CD4-positive, alpha-beta T cell treated with Interleukin-17A for 1 hour (primary cell): ENCODE measurements at places on chromosomes 11 and 22.

- no peak for DNase-seq
Observed at GRCh38 chr11:132784441-132784840, 747.9 kb downstream of the OPCML start.

DNA sequence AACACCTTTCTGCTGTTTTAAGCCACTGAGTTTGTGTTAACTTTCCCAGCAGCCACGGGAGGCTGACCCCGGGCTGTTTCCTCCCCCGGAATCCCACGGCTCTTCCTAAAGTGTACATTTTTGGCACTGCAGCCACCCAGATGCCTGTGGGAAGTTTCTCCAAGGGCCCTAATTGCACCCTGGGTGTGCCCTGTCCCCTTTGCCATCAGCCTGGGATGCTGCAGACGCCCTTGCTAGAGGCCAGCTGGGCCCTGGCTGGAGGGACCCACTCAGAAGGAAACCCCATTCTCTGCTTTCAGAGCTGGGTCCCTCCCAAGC, 883.3 kb downstream of the BRD1 start:
- no peak for DNase-seq

GRCh38 chr11:101617735-101618332, 34.0 kb upstream of the TRPC6 start:
- DNase-seq, result no peak

DNA sequence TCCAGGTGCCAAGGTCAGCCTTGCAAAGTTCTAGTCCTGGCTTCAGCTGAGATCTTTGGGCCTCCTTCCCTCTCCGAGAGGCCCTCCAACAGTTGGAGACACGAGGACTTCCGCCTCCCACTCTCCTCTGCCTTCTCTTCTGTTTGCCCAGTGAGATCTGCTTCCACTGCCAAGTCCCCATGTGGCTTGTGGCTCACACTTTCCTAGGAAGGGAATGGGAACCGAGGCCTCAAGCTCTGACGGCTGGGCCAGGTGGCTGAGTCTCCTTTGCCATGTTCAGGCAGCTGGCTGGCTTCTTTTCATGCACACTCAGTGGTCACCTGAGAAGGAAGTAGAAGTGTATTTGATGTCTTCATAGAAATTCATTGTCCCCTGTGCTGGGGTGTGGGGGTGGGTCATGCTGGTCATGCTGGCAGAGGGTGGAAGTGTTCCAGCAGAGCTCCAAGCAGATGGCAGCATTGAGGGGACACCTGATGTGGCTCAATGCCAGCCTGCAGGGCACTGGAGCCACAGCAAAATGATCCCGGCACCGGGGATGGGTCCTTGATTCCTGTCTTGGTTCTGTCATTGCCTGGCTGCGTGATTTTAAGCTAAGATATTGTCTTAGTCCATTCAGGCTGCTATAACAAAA, 130.4 kb downstream of the ADAMTS15 start:
- DNase-seq, result no peak

DNA sequence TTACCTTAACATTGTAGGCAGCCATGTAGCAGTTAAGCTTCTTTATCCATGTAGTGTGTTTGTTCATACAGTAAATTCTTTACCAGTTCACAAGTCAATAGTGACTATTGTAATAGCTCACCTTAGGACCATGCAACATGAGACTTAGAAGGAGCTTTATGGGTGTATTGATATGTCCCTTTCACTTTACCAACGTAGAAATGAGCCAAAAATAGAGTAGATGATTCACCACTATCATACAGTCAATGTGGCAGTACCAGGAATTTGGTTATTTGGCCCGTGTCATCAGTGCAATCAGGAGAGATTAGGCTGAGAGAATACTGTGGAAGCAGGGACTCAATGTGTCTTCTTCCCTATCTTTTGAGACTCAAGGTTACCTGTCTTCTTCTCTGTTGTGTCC, 4.7 kb downstream of the ZDHHC13 start:
- no peak for DNase-seq

- DNase-seq, result no peak
Observed at GRCh38 chr11:72630104-72630852, 43.9 kb downstream of the PDE2A start.

DNA sequence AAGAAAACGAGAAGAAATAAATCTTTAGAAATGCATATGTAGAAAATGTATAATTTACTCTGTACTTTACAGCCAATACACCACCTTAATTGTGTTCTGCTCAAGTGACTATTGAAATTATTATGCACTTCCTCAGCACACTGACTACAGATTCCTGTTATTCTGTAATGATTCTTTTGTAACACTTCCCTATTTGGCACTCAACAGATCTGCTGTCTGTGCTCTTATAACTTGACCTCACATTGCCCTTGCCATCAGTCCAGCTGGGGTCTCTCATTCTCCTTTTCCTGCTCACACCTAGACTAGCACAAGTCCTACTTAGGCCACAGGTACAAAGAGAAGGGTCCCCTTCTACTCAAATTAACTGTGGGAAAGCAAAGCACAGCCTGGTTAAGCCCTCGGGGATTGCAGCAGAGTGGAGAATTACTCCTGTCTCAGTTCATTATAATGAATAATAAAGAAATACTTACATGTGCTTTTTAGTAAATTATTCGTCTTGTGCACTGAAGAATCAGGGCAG, 860.4 kb downstream of the OPCML start:
- DNase-seq, result no peak

GRCh38 chr22:21823740-21824444, 43.6 kb downstream of the MAPK1 start:
- DNase-seq, result no peak

GRCh38 chr11:44952500-44953260, 2.0 kb upstream of the TP53I11 start:
- no peak for DNase-seq

GRCh38 chr22:30605449-30606110, 1.4 kb upstream of the TCN2 start:
- DNase-seq, result peak; percentile 54

DNA sequence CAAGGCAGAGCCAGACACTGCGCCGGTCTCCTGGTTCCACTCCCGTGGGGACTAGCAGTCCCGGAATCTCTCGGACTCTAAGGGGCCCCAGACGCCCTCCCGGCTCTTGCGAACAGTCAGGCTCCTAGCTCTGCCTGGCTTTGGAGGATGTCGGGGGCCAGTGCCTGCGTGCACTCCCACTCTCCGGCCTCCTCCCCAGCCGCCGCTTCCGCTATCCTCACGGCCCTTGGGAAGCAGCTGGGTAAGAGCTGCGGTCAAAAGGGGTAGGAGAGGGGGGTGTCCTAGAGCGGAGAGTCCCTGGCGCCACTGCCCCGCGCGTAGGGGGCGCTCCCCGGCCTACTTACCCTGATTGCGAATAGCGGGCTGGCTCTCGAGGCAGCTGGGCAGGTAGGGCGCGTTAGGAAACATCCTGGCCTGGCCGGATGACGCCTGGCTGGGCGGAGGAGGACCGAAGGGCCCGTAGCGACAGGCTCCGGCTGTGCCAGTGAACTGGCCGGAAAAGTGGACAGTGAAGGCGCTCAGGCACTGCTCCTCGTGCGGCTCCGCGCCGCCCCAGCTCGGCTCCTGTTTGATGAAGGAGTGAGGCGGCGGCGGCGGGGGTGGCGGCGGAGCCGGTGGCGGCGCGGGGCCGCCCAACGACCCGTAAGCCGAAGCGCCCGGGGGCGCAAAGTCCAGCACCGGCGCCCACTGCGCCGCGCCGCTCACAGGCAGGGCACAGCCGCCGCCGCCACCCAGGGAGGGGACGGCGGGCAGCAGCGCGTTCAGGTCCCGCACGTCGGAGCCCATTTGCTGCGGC, 785 bp downstream of the WT1 start:
- no peak for DNase-seq

DNA sequence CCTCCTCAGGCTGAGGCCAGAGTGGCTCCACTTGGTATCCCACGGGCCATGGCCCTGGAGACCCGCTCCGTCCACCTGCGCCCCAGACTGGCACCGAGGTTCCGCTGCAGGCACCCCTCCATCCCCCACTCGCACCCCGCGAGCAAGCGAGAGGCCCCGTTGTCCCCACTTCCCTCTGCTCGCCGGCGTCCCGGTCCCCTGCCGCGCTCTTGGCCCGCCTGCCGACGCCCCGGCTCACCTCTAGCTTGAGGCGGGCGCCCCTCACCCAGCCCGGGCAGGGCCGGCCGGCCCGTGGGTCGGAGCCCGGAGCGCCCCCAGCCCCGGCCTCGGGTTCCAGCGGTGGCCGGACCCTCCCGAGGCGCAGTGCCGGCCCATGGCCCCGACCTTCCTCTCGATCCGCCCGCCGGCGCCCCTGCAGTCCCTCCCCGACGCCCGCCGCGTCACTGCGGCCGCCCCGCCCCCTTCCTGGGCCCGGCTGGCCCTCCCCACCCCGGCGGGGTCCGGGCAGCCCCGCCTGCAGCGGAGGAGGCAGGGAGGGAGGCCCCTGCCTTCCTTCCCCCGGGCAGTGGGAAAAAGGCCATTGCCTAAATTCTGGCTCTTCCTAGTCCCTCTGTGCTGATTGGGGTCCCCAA, at the start of gene PITPNM1:
TSS of gene PITPNM1 (minus strand) at position 414 of the 632 bp plus-strand sequence. CDS start 1,183 bp downstream, outside the sequence.
- DNase-seq, result peak; percentile 75

GRCh38 chr11:34929794-34930763, 13.7 kb downstream of the PDHX start:
- DNase-seq, result no peak

GRCh38 chr11:35216962-35217678, 78.1 kb downstream of the CD44 start:
- peak; percentile 65 for DNase-seq
